ENCODE measurements at places on chromosomes 11 and 22.
A peak's percentile ranks its signal among the peaks of the same experiment; 100 is the strongest.

DNA sequence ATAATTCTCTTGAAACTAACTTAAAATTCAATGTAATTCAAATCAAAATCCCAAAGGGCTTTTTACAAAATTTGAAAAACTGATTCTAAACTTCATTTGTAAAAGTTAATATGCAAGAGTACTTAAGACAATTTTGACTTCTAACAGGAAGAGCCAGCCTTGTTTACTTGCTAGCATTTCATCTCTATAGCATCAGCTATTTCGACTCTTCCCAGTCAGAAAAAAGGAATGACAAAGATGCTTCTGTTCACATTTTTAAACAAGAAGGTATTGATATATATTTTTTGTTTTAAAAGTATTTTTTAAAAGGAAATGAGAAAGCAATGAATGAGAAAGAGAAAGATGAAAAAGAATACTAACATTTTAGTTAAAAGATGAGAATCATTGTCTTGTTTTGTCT lies 16.4 kb downstream of the SLN start:
- DNase-seq = no peak

GRCh38 chr11:131464461-131464860 lies 94.0 kb downstream of the NTM start:
- DNase-seq = no peak

DNA sequence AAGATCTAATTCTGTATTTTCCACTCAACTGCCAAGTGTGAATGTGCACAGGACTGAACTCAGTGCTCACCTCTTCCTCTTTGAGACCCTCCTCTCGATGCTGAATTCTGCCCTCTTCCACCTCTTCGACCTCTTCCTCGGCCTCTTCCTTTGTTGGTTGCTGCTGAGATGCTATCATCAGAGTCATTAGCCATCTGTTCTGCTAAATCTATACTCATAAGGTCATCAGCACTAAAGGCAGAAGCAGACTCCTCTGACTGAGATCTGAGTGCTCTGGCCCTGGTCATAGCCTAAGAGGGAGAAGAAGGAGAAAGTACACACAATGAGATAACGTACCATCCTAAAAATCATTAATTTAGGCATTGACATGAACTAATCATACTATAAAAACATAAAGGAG lies 45.9 kb upstream of the GPR83 start:
- no peak for DNase-seq

DNA sequence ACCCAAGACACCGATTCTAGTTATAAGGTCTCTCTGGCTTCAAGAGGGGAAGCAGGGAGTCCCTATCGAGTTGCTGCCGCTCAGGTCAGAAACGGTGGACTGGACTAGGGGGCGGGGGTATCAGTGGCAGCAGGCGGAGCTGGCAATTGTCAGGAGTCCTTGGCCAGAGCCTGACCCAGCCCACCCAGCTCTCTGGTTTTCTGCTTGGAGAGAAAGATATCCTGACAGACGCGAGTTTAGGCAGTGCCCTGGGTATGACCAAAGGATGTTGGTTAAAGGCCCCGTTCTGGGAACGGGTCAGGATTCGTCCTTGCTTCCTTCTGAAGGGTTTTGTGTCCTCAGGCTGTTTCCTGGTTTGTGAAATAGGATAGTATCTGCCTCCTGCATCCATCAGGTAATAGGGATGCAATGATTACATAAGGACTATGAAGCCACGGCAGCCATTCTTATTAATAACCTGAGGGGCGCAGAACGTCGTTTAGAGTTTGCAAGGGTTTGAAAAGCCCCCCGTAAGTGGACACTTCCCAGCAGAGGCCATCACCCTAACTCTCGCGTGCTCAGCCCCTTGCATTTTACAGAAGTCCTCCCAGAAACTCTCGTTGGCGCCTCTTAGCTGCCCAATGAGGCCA lies 700 bp upstream of the DEPDC5 start:
- DNase-seq = peak; percentile 51

- no peak for DNase-seq
Measured at GRCh38 chr11:117918366-117919255, 10.6 kb downstream of the TMPRSS13 start.

DNA sequence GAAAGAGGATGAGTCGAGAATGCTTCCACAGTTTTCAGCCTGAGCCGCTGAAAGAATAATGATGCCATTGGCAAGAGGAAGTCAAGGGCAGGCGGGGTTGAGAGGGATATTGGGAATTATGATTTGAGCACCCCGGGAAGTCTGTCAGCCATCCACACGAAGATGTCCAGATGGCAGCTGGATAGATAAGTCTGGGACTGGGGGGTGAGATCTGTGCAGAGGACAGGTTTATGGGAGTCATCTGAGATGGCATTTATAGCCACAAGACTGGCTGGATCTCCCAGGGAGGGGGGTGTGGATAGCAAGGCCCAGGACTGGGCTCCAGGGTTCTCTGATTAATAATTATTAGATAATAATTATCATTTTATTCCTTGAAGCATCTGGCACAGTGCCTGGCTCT lies 5.1 kb upstream of the STIP1 start:
- no peak for DNase-seq

DNA sequence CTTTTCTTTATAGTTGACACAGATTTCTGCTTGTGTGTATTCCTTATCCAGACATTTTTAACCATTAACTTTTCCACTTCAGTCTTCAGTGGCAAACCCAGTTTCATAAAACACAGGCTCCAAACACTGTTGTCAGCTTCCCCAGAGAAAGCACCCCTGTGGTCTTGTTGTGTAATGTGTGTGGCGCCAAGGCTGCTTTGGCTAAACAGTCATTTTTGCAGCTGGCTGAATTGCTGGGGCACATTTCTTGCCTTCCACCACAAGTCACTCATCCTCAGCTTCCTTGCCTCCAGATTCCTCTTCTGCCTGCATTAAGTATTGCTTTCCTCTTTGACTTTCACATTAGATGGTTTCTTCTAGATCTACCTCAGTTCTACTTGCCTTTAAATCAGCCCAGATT lies 40.5 kb downstream of the ARHGAP1 start:
- DNase-seq = peak; percentile 89

DNA sequence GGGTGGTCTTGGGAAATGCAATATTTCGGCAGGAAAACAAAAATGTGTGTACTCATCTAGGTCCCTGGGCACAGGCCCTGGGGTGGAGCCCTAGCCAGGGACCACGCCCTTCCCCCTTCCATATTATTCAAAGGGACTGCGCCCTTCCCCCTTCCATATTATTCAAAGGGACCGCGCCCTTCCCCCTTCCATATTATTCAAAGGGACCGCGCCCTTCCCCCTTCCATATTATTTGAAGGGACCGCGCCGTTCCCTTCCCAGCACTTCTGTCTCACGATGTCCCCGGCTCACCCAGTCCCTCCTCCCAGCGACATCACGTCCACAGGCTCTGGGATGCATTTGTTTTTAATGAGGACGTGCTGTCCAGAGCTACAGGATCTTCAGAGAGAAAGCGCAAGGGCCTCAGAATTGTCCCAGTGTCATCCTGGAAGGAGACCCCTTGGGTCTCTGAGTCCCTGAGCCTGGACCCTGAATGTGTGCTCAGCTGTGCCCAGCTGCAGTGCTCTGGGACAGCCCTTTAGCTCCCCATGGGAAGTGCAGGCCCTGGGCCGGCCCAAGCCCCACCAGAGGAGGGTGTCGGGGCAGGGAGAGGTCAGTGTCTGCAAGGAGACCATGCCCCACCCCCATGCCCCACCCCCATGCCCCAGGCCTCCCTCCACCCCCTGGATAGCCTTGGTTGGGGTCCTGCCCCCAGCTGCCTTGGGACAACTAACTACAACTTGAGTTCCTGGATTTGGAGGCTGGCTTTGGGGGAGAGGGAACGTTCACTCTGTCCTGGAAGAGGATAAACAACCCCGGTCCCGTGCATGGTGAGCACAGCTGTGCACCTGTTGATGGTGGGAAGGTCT lies 810.0 kb downstream of the BRD1 start:
- no peak for DNase-seq

GRCh38 chr11:117395476-117395875 lies 67.8 kb downstream of the CEP164 start:
- no peak for DNase-seq

DNA sequence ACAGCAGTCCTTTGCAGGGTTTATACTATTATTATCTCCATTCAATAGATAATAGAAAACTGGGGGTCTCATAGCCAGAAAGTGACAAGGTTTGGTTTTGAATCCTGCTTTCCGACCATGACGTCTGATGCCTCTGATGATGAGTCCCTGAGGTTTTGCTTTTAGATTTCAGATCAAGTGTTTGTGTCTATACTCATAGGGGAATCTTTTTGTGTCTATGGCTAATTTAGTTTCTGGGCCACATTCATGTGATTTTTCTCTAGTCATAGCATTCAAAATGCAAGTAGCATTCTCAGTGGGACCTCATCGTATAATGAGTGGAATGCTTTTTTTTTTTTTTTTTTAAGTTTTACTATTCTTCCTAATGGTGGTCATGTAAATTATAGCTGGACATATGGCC lies 72.9 kb downstream of the TNRC6B start:
- DNase-seq = no peak

- no peak for DNase-seq
Measured at GRCh38 chr11:115178705-115179104, 325.5 kb downstream of the CADM1 start.

DNA sequence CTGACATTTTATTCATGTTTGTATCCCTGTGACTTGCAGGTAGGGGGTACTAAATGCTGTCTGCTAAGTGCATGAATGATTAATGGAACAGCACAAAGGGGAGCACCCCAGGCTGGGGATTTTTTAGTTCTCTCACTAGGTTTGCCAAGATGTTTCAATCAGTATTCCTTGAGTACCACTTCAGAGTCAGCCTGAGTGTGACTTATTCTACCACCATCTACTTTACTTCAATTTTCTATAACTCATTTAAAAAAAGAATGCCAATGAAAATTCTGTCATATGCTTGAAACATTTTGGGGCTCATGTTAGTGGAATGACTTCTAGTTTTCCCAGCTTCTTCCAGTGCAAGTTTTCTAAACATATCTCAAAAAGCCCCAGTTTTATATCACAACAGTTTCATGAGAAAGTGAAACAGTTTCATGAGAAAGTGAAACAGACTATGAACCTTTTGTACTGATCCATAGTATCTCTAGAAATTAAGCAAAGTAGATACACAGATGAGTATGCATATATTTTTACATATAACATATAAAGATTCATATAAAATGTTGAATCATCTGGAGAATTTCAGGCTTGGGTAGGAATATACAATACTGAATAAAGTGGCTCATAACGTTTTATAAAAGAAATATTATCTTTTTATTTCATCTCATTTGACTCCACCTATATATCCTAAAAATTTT lies 252.4 kb downstream of the GRM5 start:
- no peak for DNase-seq

- DNase-seq = no peak
Measured at GRCh38 chr22:28016781-28017557, 97.9 kb upstream of the PITPNB start.

DNA sequence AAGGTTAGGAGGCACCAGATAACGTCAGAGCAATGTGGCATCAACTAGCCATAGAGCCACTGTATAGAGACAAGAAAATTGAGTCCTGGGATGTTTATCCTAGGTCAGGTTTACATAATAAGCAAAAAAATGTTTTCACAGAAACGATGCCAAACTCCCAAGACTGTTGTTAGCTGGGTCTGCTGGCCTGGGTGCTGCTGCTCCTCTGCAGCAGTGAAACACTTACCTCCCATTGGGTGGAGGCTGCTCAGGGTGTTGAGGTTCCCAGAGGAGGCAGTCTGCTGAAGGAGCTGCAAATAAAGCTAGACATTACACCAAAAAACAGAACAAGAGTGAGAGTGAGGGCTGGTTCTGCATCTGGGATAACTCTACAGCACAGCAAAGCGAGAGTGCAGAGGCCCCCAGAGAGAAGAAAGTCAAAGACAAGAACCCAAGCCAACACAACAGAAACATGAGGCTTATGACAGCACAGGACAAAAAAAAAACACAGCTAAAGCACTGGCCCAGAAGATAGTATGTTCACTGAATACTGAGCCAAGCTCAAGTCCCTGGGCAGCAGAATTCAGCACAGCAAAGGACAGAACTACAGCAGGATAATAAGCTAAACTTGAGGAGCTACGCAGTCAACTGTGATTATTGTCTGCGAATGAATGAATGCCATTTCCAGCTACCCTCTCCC lies 29.9 kb upstream of the RAPSN start:
- DNase-seq = no peak

GRCh38 chr22:26679003-26679629 lies 21.7 kb downstream of the MIAT start:
- DNase-seq = peak; percentile 76

DNA sequence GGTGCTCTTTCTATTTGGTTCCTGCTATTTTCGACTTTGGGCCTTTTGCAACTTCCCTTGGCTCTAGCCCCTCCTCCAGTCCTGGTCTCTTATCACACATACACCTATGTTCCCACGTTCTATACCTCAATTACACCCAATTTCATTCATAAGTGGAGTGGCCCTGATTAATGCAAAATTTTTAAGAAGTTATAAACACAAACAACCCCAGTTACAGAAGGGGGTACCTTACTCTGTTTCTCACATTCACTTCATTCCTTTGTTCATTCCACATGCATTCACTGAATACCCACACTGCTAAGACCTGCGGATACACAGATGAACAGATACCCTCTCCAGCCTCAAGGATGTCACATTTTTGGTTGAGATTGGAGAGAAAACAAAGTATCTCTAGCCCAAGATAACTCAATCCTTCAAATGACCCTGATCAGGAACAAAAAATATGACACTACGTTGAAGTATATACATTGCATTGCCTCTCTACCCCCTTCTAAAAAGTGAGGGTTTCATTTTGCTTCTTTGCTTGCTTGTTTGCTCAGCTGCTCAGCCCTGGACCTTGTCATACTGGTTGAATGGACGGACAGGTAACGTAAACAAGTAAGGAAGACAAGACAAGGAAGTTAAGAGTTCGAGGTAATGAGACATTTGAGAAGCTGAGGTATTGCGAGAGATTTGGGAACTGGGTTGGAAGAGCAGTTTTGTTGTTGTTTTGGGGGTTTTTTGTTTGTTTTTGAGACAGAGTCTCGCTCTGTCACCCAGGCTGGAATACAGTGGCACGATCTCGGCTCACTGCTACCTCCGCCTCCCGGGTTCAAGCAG lies 3.6 kb upstream of the VPS37C start:
- DNase-seq = peak; percentile 58

- DNase-seq = no peak
Measured at GRCh38 chr22:24370401-24370800, 57.0 kb upstream of the ADORA2A start.

DNA sequence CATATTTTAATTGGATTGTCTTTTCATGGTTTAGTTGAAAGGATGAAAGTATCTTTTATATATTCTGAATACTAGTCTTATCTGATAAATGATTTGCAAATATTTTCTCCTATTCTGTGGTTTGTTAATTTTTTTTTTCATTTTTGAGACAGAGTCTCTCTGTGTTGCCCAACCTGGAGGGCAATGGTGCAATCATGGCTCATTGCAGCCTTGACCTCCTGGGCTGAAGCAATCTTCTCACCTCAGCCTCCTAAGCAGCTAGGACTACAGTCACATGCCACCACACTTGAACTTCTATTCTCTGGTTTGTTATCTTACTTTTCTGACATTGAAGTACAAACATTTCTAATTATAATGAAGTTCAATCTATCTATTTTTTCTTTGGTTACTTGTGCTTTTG lies 30.0 kb upstream of the FAR1 start:
- no peak for DNase-seq

- no peak for DNase-seq
Measured at GRCh38 chr22:46633334-46633890, 13.2 kb downstream of the GRAMD4 start.

All from Kasumi-1 (cell line).